ENCODE measurements at places on chromosomes 1 and 21. TPM values are rescaled to one million over a fixed set of nuclear protein-coding genes. Genes with fewer than 3 reads are reported as not detected.

DNA sequence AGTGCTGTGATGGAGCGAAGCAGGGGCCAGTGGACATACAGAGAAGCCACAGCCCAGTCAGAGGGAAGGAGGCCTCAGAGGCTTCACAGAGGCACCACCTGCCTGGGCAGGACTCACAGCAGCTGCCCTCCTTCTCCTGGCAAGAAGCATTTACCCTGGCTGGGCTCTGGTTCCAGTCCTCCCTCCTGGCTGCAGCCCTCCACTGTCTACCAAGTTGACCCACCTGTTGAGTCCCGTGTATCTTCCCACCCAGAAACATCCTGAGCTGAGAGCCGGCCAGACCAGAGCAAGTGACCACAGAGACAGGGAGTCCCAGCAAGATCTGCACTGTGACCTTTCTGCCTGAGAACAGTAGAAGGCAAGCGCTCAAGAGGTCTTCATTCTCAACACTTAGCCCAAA lies 49.7 kb downstream of the GLIS1 start:
- H3K4me1 ChIP-seq = peaks cover 2% of the 10 kb centered on the region
- DNase-seq = no peak
- H3K36me3 ChIP-seq = no peaks in the 10 kb centered on the region
- H3K27ac ChIP-seq = no peak overlapping the region
- H3K4me3 ChIP-seq = no peak overlapping the region

GRCh38 chr1:150902751-150903150 lies 15.8 kb downstream of the CTXND2 start:
- no peaks in the 10 kb centered on the region for H3K4me1 ChIP-seq
- DNase-seq = no peak
- H3K36me3 ChIP-seq = no peaks in the 10 kb centered on the region
- no peak overlapping the region for H3K27ac ChIP-seq

DNA sequence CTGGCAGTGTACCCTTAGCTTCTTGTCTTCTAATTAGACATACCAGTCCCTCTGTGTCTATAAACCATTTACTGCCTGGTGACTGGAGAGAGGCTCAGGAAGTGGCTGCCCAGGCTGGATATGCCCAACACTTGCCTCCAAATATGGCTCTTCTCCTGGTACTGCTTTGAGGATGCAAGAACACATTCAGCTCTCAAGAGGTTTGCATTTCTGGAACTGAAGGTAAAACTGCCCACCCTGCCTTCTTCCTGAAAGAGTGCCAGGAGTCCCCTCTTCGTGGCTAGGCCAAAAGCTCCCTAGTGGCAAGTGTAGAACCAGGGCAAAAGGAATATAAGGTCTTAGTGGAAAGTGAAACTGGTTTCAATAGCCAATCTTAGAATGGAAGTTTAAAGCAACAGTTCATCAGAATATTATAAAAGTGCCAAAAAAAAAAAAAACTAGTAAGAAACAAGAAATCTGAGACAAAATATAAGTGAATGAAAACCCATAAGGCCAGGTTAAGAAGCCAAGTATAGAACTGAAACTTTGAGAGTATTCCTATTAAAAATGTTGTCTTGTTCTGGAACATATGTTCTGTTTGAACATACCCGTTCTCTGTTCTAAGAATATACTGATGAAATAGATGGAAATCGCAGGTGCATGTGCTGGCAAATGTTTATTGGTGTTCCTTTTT lies 77.2 kb upstream of the CTTNBP2NL start:
- peaks cover 13% of the 10 kb centered on the region for H3K27me3 ChIP-seq
- H3K36me3 ChIP-seq = no peaks in the 10 kb centered on the region
- no peaks in the 10 kb centered on the region for H3K4me1 ChIP-seq
- H3K4me3 ChIP-seq = no peak overlapping the region
- no peak overlapping the region for H3K27ac ChIP-seq
- no peak for DNase-seq

GRCh38 chr1:36938819-36939218 lies 95.5 kb downstream of the GRIK3 start:
- no peaks in the 10 kb centered on the region for H3K36me3 ChIP-seq
- peaks cover 22% of the 10 kb centered on the region for H3K27me3 ChIP-seq
- H3K27ac ChIP-seq = no peak overlapping the region
- no peaks in the 10 kb centered on the region for H3K4me1 ChIP-seq
- H3K4me3 ChIP-seq = no peak overlapping the region

DNA sequence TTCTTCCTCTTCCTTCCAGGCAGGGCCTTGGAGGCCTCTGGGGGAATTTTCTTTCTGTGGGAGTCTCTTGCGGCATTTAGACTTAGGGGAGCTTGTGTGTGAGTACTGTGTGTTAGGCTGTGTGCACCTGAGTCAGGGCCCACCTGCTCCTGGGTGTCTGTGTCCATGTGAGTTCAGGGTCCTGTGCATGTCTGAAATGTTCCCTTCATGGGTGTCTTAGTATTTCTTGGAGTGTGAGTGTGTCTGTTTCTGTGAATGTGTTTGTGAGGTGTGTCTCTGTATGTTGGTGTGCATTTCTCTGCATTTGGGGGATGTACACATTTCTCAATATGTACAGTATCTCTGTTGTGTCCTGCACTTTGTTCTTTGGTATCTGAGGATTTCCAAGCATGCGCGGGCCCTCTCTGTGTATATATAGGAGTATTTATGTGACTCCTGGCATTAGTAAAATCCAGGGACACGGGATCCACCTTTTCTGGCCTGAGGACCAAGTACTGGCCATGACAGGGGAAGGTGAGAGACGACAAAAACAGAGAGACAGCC lies 2.4 kb downstream of the TFAP2E start:
- H3K36me3 ChIP-seq = no peaks in the 10 kb centered on the region
- DNase-seq = no peak
- H3K4me1 ChIP-seq = peaks cover 17% of the 10 kb centered on the region
- H3K27ac ChIP-seq = no peak overlapping the region
- no peaks in the 10 kb centered on the region for H3K27me3 ChIP-seq
- H3K4me3 ChIP-seq = peak overlapping the region; percentile 75

DNA sequence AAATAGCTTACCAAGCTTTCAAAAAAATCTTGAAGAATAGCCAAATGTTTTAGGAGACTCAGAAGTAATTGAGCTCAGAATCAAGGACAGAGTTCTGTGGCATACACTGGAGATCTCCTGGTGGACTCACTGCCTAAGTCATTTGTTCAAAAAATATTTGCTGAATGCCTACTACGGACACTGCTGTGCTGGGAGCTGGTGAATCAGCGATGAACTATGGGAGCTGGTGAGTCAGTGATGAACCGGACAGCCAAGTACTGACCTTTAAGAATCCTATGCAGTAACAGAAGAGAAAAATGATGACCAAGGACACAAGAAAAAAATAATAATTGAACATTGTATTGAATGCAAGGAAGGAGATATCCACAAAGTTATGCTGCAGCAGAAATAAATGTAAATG lies 717.9 kb upstream of the CXADR start:
- DNase-seq = no peak
- no peak overlapping the region for H3K4me3 ChIP-seq
- H3K36me3 ChIP-seq = no peaks in the 10 kb centered on the region
- no peaks in the 10 kb centered on the region for H3K27me3 ChIP-seq

DNA sequence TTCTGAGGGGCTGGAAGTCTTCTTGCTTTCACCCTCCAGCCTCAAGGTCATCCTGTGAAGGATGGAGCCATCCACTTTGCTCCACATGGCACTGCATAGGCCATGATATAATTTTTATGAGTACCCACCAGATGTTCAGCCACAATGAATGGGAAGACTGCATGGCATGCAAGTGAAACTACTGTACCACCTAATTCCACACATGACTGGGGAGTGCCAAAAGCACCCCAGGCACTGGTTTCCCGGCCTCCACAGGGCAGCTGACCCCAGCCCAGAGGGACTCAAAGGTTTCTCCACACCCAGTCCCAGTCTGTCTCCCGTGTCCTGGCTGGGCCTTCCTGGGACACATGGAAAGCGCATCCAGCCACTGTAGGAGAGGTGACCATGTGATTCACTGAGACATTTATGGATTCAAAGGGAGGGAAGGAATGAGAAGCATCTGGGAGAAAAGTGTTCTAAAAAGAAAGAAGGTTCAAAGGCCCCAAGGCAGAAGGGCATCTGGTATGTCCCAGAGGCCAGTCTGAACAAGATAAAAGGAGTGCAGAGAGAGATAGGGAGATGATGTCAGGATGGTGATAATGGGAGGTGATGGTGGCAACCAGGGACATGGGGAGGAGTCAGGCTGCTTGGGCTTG lies 12.1 kb downstream of the RHOU start:
- no peaks in the 10 kb centered on the region for H3K27me3 ChIP-seq
- no peak overlapping the region for H3K27ac ChIP-seq
- peaks cover 4% of the 10 kb centered on the region for H3K4me1 ChIP-seq
- H3K4me3 ChIP-seq = no peak overlapping the region
- no peak for DNase-seq
- H3K36me3 ChIP-seq = no peaks in the 10 kb centered on the region

GRCh38 chr1:3166206-3166918 lies 97.4 kb downstream of the PRDM16 start:
- H3K4me1 ChIP-seq = no peaks in the 10 kb centered on the region
- H3K27me3 ChIP-seq = peaks cover 28% of the 10 kb centered on the region
- no peak overlapping the region for H3K27ac ChIP-seq
- no peak for DNase-seq
- no peaks in the 10 kb centered on the region for H3K36me3 ChIP-seq
- H3K4me3 ChIP-seq = no peak overlapping the region

DNA sequence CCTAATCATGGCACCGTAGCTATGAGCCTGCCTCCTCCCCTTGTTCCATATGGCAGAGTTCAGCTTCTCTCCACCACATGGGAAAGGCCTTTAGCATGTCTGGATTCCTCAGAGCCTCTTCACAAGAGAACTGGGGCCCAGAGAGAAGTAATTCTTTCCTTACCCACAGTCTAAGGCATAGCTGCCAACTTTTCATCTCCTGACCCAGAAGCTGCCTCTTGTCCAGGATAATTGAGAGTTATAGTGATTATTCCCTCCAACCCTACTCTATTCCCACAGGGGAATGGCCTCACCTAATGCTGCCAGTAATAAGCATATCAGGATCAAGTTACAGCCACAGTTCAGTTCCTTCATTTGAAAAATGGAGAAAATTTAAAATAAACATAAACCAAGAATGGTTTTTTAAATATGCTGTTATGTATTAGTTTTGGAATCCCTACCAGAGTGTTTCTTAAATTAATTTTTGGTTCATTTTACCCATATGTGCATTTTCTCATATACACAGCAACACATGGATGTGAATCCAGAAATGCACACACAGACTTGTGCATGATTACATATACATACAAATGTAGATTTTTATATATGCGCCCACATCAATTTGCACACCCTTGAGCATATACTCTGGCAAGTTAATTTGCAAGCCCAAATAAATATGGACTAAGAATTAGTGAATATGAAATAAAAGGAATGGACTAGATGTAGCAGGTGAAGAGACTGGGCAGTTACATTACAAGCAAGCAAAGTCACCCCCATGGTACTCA lies 63.9 kb upstream of the WARS2 start:
- H3K4me3 ChIP-seq = no peak overlapping the region
- no peaks in the 10 kb centered on the region for H3K27me3 ChIP-seq
- DNase-seq = no peak

DNA sequence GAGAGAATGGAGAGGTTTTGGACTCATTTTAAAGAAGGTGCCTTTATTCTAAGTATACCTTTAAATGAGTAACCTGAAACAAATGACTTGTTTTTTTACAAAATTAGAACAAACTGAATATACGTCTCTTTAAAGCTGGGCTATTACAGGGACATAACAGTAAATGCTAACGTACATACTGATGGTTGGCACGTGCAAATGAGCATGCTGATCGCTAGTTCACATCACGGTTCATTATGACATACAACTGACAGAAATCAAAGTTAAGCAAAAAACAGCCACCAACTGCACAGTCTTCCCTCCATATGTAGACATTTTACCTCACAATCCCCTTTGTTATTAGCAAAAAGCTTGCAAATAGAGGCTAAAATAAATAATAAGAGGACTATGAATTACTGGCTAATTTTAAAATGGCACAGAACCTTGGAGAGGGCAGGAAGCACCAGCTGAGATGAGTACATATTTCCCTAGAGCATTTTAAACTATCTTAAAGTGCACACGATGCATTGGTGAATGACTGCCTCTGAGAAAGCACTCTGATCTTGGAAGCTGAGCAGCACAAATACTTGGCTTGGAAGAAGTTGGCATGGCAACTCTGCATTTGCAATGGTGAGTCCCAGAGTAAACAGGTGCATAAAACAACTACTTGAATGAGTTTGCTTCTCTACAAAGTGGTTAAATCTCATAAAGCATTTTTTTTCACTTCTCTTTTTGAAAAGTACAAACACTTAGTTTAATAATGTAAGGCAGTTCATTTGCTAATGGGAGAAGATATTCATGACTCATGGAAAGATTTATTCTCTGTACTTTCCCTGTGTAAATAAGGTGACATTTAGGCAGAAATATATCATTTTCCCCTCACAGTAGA lies 204.7 kb downstream of the LHX8 start:
- peaks cover 4% of the 10 kb centered on the region for H3K36me3 ChIP-seq
- no peak for DNase-seq
- H3K27me3 ChIP-seq = no peaks in the 10 kb centered on the region
- H3K27ac ChIP-seq = no peak overlapping the region
- no peaks in the 10 kb centered on the region for H3K4me1 ChIP-seq

DNA sequence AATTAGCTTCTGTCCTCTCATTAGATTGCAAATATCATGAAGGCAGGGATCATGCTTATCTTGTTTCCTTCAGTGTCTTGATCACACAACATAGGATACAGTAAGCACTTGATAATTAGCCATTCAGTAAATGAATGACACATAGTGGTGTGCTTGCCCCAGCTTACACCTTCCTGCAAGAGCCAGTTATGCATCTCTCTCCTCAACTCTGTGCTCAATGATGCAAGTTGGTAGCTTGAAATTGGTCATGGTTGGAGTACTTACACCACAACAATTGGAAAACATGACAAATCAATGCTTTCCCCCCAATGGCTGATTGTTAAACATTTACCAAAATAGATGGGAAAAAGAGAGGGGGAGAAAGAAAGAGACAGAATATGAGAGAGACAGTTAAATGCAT lies 129.2 kb downstream of the NUF2 start:
- DNase-seq = no peak
- H3K27me3 ChIP-seq = peaks cover 2% of the 10 kb centered on the region
- H3K27ac ChIP-seq = no peak overlapping the region
- H3K4me3 ChIP-seq = no peak overlapping the region
- no peaks in the 10 kb centered on the region for H3K4me1 ChIP-seq

GRCh38 chr1:235864469-235864868 lies 2.2 kb downstream of the LYST start:
- no peaks in the 10 kb centered on the region for H3K36me3 ChIP-seq
- peak overlapping the region; percentile 91 for H3K27ac ChIP-seq
- no peaks in the 10 kb centered on the region for H3K27me3 ChIP-seq
- DNase-seq = no peak
- H3K4me3 ChIP-seq = peak overlapping the region; percentile 78

DNA sequence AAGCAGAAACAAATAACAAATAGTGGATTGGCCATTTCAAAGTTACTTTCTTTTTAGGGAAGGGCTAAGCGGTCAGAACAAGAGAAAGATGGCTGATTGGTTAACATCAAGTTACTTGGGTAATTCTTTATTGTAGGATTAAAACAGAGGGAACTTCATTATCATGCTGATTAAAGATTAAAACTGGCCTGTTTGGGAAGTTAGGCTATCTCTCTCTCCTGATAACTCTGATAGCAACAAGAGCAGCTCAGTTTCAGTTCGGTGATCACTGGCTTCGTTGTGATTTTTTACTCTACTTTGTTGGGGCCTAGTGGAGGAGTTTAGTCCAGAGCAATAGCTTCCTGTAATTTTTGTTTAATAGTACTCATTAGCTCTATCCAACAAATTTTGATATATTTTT lies 20.5 kb upstream of the COP1 start:
- H3K36me3 ChIP-seq = no peaks in the 10 kb centered on the region
- H3K27me3 ChIP-seq = peaks cover 2% of the 10 kb centered on the region
- no peak for DNase-seq
- peaks cover 4% of the 10 kb centered on the region for H3K4me1 ChIP-seq

Gene DEPDC1
- not detected for total RNA-seq

Gene ETV3
- 29.8 TPM for total RNA-seq

Gene SPRR2A
- total RNA-seq = not detected

Gene MSH4
- total RNA-seq = 0.86 TPM

Gene CFAP107
- not detected for total RNA-seq
